ENCODE measurements at places on chromosomes 11 and 22.
A peak's percentile ranks its signal among the peaks of the same experiment; 100 is the strongest.

DNA sequence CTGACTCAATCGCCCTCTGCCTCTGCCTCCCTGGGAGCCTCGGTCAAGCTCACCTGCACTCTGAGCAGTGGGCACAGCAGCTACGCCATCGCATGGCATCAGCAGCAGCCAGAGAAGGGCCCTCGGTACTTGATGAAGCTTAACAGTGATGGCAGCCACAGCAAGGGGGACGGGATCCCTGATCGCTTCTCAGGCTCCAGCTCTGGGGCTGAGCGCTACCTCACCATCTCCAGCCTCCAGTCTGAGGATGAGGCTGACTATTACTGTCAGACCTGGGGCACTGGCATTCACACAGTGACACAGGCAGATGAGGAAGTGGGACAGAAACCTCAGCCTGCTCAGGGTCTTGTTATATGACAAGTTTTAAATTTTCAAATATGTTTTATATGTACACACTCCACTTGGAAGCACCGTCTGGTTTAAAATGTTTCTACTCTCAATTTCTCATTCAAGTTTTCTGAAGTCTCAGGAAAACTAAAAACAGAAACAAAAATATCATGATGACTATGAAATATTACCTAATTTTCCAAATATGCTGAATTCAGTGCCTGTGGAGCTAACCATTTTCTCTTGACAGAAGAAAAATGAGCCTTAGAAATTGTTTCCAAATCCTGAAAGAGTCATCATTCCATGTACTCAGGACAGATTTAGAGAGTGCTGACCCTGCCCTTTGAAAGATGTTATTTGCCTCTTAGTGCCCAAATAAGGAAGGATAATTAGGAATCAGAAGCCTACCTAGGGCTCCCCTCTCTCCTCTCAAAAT lies 48.8 kb upstream of the TOP3B start:
- no peak for DNase-seq

DNA sequence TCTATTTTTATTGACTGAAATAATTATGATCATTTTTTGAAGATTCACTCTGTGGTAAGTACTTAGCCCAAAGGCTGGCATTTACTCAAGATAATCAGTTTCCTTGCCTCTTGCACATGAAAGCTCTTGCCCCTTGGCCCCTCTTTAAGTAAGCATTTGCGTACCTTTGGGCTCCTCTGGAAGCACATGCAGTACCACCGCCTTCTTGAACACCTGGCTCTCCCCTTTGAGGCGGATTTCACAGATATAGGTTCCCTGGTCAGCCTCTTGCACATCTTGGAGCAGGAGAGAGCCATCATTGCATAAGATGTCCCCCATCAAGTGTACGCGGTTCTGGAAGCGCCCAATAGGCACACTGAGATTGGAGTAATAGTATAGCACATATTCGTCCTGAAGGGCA lies 14.5 kb downstream of the JAML start:
- DNase-seq: no peak

- no peak for DNase-seq
Measured at GRCh38 chr11:69470793-69471728, 10.4 kb upstream of the LINC01488 start.

DNA sequence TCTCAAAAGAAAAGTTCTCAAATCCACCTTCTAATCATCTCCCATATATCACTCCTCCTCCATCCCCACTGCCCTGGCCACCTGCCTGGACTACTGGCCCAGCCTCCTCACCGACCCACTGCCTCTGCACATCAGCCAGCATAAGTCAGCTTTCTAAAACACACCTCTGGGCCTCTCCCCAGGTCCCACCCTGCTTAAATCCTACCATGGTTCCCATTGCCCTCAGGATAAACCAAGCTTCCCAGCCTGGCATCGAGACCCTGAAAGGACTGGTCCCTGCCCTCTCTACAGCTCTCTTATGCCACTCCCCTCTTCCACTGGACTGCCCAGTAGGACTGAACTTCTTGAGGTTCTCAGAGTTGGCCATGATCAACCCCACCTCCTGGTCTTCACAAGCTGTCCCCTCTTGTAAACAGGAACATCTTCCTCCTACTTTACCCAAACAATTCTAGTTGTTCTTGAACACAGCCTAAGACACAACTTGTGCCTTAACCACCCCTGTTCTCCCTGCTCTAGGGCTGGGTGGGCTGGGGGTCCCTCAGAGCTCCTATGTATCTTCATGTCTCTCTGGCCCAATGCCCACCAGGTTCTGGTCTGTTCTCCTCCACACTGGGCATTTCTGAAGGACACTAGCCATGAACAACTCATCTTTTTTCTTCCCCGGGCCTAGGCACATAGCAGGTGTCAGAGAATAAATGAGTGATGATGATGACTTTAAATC lies 12.6 kb upstream of the P2RY6 start:
- peak; percentile 32 for DNase-seq

- DNase-seq: peak; percentile 87
Measured at GRCh38 chr22:24432059-24432853, 4.9 kb downstream of the ADORA2A start.

DNA sequence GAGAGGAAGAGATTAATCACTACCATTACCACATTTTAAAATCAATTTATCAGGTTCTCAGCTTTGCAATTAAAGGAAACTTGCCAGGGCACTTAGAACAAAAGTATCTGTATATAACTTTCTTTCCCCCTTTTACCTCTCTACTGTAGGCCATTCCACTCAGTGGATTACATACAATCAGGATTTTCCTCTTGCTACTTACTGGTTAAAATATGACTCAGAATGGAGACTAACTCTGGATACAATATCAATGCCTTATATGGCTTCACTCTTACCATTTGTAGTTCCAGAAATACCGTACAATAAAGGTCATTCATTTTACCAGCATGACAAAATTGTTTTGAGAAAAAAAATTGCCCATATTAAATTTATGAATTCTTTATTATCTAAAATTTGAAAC lies 706.8 kb downstream of the KCNA4 start:
- no peak for DNase-seq

GRCh38 chr22:37417264-37417663 lies 10.0 kb downstream of the ELFN2 start:
- no peak for DNase-seq

Measured in sigmoid colon (tissue), 7 donors.